ENCODE measurements at places on chromosomes 11 and 22. TPM values are rescaled to one million over a fixed set of nuclear protein-coding genes. Genes with fewer than 3 reads are reported as not detected.

- DNase-seq = no peak
Observed at GRCh38 chr11:33706966-33707365, 6.3 kb upstream of the C11orf91 start.

- no peak for DNase-seq
Observed at GRCh38 chr22:32615874-32616564, 141.4 kb downstream of the FBXO7 start.

- DNase-seq = no peak
Observed at GRCh38 chr11:104402812-104403521, 239.0 kb upstream of the PDGFD start.

- DNase-seq = no peak
Observed at GRCh38 chr11:100748153-100748552, 61.1 kb downstream of the ARHGAP42 start.

OR52I1 gene
- not detected for total RNA-seq

HPX gene
- not detected for total RNA-seq

MS4A1 gene
- total RNA-seq = not detected

DNA sequence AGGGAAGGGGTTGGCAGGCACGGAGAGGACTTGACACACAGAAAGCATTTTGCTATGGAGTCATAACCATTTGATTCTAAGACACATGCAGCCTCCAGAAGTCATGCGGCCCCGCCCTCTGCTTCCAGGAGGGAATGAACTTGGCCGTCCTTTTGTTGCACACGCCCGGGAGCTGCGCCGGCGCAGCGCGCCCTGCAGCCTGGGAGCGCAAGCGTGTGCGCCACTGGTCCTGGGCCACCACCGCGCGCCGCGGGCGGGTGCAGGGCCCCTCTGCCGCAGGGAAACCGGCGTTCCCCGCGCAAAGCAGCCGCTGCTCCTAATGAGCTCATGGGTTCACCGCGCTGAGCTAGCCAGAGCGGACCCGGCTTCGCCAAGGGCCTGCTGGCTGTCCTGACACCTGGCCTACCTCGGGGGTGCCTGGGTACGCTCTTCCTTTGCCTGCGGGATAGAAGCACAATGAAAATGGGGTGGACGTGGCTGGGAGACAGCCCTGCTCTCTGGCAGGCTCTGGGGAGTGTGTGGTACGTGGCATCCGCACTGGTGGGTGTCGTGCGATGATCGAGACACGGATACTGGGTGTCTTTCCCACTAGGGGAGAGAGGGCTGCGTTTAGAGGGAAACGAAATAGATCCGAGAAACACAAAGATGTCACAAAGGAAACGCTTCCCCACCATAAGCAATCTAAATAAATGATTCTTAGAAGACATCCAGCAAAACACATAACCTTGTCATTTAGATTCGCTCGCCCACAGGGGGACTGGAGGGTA, 669 bp downstream of the MICAL3 start:
- DNase-seq = peak; percentile 90

GRCh38 chr22:40430991-40431390, 60.6 kb downstream of the SGSM3 start:
- peak; percentile 29 for DNase-seq

DNA sequence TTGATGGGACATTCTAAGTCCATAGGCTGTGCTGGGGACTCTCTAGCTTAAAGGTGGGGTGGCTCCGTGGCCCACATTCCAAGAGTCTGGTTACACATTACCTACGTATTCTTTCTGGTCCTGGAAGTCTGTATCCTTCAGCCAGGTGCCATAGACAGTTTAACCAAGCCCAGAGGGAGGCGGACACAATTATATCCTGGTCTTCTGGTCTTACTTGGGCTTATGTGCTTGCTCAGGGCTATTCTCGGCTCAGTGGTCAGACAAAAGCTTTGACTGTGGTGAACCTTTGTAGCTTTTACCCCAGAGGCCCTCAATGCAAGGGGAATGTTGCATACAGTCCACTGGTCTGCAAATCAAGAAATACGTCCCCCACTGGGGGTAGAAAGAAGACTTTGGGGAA, 3.4 kb upstream of the INCENP start:
- no peak for DNase-seq

RFPL1 gene
- total RNA-seq = not detected
